ENCODE measurements at places on chromosomes 1 and 21. TPM values are rescaled to one million over a fixed set of nuclear protein-coding genes. Genes with fewer than 3 reads are reported as not detected.
A peak's percentile ranks its signal among the peaks of the same experiment; 100 is the strongest.

DNA sequence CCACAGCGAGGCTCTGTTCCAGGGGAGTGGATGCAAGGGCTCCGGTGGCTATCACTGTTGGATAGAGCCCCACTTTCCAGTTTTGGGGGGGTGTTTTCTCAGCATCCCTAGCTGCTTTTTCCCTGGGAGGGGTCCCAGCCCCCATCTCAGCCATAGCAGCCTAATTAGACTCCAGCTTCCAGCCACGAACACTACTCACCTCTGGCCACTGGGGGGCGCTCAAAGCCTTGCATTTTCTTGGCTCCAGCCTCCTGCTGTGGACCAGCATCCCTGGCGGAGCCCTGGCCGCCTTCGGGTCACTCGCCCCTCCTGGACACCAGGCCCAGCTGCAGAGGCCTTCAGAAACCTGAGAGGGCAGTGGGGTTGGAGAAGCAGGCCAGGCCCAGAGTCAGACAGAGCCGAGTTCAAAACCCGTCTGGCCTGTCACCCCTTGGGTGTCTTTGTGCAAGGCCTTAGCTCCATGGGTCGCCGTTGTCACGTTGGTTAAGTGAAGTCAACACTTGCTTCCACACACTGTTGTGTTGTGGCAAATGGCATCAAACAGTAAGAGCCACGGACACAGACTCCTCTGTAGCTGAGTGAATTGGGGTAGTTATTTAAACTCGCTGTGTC, 93.5 kb upstream of the ACTL8 start:
- DNase-seq = peak; percentile 91

- DNase-seq = peak; percentile 46
These were observed 14.5 kb upstream of the C1orf141 start for GRCh38 chr1:67149179-67149770.

- DNase-seq = peak; percentile 39
These were observed 139.1 kb upstream of the FMN2 start for GRCh38 chr1:239952348-239953308.

- DNase-seq = peak; percentile 53
These were observed 69.5 kb downstream of the RHOU start for GRCh38 chr1:228804640-228805413.

DNA sequence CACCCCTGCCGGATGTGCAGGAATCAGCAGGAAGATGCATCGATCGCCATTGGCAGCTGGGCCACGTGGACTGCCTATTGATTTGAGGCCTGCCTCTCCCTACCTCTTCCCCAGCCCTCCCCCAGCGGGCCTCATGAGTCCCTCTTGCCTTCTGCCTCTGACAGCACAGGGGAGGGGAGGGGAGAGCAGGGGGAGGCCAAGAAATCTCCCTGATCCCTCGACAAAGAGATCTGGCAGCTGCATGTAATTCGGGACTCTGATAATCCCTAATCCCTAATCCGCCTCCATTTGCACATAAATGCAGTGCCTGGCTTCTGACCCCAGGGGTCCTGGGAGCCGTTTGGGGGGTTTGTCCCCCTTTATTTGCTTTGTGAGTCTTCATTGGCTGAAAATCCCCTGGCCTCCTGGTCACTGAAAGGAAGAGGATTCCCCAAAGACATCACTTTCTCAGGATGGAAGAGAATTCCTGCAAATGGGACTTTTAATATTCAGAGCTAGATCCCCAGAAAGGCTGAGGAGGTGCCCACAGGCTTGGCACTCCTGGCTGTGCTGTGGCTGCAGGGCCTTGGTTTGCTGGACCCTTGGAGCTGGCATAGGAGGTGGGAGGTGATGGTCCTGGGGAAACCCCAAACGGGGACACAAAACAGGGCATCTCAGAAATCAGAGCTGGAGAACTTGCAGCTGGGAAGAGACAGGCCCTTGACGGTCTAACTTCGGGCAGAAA, 239.4 kb upstream of the POU3F1 start:
- peak; percentile 84 for DNase-seq

Gene C1orf115
- 30.5 TPM for total RNA-seq

- no peak for DNase-seq
These were observed 1.7 kb downstream of the SDC3 start for GRCh38 chr1:30906631-30907441.

DNA sequence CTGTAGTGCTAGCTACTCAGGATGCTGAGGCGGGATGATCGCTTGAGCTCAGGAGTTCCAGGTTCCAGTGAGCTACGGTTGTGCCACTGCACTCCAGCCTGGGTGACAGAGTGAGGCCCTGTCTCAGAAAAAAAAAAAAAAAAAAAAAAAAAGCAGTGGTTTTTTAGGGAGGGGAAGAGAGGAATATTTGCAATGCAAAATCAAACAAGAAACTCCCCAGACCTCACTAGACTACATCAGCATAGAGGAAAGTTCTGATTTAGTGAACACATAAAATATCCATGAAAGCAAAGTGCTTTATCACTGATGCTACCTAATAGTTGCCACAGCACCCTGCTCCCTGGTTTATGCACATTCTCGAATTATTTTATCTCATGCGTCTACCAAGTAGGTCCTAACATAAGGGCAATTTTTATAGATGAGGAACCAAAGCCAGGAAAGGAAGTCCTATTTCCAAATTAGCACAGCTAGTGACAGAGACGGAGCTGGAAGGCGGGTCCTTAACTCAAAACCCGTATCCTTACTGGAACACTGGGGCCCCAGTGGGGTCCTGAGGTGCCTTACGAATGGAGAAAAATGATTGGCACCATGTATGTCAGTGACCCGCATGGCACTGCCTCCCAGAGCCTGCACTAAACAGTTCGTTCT, 50.7 kb upstream of the GPR157 start:
- no peak for DNase-seq

GRCh38 chr1:221631556-221631955, 110.3 kb downstream of the DUSP10 start:
- DNase-seq = no peak

Gene MLLT11
- 504 TPM for total RNA-seq

Gene HES3
- total RNA-seq = 0.66 TPM

DNA sequence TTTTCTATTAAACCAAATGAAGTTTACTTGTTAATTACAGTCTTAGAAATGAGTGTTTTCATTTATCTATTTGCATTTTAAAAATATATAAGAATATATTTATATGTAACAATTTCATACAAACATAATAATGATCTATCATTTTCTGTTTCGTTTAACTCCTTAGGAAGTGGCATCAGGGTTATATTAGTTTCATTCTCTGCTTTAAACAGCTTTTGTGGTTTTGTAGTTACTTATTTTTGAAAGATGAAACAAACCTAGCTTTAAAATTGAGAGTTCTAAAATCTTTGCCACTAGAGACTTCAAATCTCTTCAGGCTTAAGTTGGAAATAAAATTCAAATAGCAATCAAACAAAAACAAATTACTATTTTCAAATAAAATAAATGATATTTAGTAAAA, 2110.6 kb downstream of the MRPL39 start:
- DNase-seq = no peak

Gene RWDD3
- 17.5 TPM for total RNA-seq

DNA sequence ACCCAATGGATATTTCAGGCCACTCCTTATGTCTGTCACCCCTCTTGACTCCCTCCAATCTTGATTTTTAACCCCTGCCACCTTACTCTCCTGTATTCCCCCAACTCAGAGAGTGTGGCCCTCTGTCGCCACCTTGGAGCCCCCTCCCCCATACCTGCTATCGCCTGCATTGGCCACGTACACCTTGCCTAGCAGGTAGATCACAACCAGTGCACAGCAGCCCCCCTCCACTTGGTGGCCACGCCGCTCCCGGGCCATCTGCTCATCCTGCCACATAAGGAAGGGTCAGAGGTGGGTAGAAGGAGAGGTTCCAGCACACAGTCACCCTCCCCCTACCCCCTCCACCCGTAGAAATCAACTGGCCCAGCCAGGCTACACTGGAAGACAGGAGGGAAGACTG, 2.9 kb downstream of the PPM1J start:
- no peak for DNase-seq
